ENCODE measurements at places on chromosomes 12 and 14. TPM values are rescaled to one million over a fixed set of nuclear protein-coding genes. Genes with fewer than 3 reads are reported as not detected.

The HOXC11 gene
- total RNA-seq, result not detected

The GYS2 gene
- total RNA-seq, result not detected

The KLHL33 gene
- 0.17 TPM for total RNA-seq

The RBP5 gene
- total RNA-seq, result 0.33 TPM

The GPR65 gene
- under 0.01 TPM for total RNA-seq

The SAMD15 gene
- total RNA-seq, result 3.3 TPM

The HOXC10 gene
- not detected for total RNA-seq

The ART4 gene
- 0.44 TPM for total RNA-seq

The BICD1 gene
- total RNA-seq, result 10.9 TPM

The ABCD2 gene
- 0.17 TPM for total RNA-seq

The B4GALNT1 gene
- 1.3 TPM for total RNA-seq

The LRFN5 gene
- 4.9 TPM for total RNA-seq

The GPR162 gene
- 6.1 TPM for total RNA-seq

The AQP6 gene
- total RNA-seq, result not detected

The CISTR gene
- total RNA-seq, result not detected

The CMKLR1 gene
- 0.33 TPM for total RNA-seq

The TAS2R20 gene
- 2.8 TPM for total RNA-seq

The SH2B3 gene
- 49.1 TPM for total RNA-seq

The ITGB7 gene
- 0.44 TPM for total RNA-seq

The ANAPC7 gene
- 56.6 TPM for total RNA-seq

The CLBA1 gene
- total RNA-seq, result 9.8 TPM

The LAG3 gene
- total RNA-seq, result 0.15 TPM

The BCAT1 gene
- 250 TPM for total RNA-seq

The CCDC198 gene
- total RNA-seq, result not detected

The RAD9B gene
- 0.29 TPM for total RNA-seq

The MMP19 gene
- total RNA-seq, result 12.1 TPM

The NID2 gene
- total RNA-seq, result 315 TPM

The SLC25A47 gene
- total RNA-seq, result not detected

The GPRC5A gene
- 3.1 TPM for total RNA-seq

The GARIN6 gene
- total RNA-seq, result not detected

The SCARB1 gene
- 10.4 TPM for total RNA-seq

The TPCN1 gene
- total RNA-seq, result 42.5 TPM

The TMEM30B gene
- 6.3 TPM for total RNA-seq

The MPHOSPH9 gene
- 31.3 TPM for total RNA-seq

The PLA2G1B gene
- total RNA-seq, result not detected

The MYH6 gene
- not detected for total RNA-seq

The HOXC12 gene
- not detected for total RNA-seq

The LRCOL1 gene
- not detected for total RNA-seq

The PDZRN4 gene
- total RNA-seq, result not detected

The RCOR1 gene
- 9.8 TPM for total RNA-seq

The IKBIP gene
- total RNA-seq, result 70.5 TPM

The SDR9C7 gene
- total RNA-seq, result 0.15 TPM

The SPIC gene
- total RNA-seq, result not detected

The DNAH10 gene
- total RNA-seq, result 0.15 TPM

The TBX3 gene
- total RNA-seq, result 55.9 TPM

The GPX2 gene
- total RNA-seq, result not detected

The HVCN1 gene
- total RNA-seq, result 10.1 TPM

The TNS2 gene
- 128 TPM for total RNA-seq

All from smooth muscle cell of trachea (primary cell).